ENCODE measurements at places on chromosomes 6 and 20.

- DNase-seq = no peak
These were observed 370.0 kb upstream of the CNR1 start for GRCh38 chr6:88536071-88536625.

- no peak for DNase-seq
These were observed 2.6 kb downstream of the MICA start for GRCh38 chr6:31405996-31406395.

DNA sequence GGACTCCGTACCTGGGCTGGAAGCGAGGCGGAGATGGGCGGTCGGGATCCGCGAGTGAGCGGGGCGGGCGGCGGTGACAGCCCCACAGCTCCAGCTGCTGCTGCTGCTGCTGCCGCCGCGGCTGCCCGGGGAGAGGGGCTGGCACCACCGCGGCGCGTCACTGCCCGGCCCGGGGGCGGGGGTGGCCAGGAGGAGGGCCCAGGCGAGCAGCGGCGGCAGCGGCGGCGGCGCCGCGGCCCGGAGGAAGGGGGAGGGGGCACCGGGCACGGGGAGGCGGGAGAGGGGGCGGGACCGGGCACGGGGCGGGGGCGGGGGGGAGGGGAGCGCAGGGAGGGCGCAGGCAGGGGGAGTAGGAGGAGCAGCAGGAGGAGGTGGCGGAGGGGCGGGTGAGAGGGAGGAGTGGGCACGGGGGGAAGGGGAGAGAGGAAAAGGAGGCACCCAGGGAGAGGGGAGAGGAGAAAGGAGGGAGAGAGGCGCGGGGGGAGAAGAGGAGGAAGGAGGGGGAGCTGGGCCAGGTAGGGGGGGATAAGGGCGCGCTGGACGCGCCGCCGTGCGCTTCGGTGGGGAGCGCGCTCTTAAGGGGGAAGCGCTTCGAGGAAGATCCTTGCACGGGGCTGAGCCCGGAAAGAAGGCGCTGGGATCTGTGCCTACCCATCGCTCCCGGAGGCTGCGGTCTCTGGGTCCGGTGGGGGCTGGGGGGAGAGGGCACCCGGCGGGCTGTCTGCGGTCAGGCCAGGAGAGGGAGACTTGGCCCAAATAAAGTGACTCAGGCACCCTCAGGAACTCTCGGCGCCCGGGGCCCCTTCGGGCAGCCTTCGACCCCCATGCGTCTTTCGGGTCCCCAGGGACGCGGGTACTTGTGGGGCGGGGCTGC is 101.5 kb downstream of the NOL4L start:
- peak; percentile 59 for DNase-seq

DNA sequence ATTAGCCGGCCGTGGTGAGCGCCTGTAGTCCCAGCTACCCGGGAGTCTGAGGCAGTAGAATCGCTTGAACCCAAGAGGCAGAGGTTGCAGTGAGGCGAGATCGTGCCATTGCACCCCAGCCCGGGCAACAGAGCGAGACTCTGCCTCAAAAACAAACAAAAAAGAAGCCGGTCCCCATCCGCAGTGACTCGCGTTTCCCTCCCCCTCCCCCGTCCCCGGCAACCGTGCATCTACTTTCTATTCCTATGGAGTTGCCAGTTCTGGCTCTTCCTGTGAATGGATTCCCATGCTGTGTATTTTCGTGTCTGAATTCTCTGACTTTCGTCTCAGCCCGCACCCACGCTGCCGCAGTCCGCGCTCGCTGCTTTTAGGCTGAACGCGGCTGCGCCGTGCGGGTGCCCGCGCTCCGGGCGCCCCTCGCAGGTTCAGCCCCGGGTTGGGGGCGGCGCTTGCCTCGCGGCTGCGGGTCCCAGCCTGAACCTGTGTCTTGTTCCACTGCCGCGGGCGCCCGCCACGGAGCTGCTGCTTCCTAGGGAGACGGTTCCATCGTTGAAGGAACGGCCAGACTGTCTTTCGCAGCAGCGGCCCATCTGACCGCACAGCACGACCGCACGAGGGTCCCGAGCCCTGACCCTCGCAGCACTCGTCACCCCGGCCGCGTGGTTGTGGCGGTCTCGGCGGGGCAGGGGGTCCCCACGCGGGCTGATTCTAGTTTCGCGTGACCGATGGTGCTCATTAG is 1.1 kb upstream of the MRGBP start:
- no peak for DNase-seq

DNA sequence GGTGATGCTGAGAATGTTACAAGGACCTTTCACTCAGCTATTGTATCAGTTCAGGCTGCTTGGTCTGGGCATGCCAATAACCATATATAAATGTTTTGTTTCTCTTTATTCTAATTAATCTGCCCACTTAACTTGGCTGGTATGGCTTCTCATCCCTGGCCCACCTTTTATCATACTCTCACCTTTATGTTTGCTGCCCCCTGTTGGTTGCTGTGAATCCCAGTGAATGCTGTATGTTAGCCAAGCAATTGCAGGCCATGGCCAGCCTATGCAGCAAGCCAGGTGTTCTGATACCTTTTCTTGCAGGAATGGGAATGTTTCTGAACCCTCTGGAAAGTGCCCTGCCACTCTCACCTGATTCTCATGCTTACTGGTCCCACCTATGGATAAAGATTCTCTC is 54.6 kb downstream of the PCSK2 start:
- DNase-seq = peak; percentile 3

- peak; percentile 83 for DNase-seq
These were observed 899.3 kb upstream of the MAP3K7 start for GRCh38 chr6:91486200-91486599.

GRCh38 chr6:39137245-39137644 is 22.3 kb upstream of the SAYSD1 start:
- DNase-seq = peak; percentile 35

DNA sequence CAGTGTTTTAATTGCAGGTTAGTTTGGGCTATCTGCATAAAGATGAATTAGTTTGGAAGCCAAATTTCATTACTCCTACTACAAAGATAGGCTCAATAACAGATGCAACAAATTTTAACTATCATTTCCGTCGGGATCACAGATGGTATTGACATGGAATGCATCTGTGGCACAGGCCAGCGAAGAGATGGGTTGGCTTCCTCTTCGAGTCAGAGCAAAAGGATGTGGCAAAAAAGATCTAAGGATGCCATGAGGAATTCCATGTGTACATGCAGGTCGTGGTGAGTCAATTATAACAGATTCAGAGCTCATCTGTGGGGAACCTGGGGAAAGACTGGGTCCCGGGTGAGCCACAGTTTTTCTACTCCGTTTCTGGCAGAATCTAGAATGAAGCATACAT is 83.0 kb upstream of the CITED2 start:
- DNase-seq = no peak

DNA sequence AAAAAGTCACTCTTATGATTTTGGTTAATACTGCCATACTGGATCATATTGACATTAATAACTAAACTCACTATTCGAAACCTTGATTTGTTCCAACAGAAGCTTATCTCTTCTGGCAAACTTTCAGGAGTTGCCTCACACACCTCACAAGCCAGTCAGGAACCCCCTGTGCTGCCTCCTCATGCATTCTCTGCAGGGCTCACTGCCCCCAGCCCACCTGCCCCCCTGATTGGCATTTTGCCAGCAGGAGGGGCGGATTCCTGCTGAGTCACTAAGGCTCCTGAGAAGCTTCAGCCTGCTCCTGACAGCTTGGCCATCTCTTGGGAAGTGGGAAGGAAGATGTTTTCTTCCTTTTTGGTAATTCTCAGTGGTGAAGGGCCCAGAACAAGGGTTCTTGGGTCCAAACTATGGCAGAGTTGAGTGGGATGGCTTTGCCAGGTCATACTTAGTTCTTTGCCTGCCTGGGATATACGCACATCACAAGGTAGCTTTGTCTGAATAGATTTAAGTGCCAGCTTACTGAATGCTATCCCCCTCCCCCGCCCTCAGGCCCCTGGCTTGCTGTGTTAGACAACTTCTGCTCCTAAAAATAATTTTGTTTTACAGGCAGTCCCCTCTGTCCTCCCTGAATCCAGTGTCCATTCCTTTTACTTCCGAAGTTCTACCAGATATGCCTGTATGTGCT is 31.4 kb downstream of the SLC35F1 start:
- no peak for DNase-seq

DNA sequence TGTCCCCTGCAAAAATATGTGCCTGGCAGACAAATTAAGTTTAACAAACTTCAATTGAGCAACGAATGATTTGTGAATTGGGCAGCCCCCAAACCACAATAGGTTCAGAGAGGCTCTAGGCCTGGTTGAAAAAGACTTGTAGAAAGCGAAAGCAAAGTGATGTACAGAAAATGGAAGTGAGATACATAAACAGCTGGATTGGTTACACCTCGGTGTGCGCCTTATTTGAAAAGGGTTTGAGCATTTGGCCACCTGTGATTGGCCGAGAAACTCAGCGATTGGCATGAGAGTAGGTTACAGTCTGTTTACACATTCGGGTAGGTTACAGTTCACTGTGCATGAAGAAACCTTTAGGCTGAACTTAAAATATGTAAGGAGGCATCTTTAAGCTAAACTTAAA is 136.9 kb downstream of the CD83 start:
- DNase-seq = no peak

DNA sequence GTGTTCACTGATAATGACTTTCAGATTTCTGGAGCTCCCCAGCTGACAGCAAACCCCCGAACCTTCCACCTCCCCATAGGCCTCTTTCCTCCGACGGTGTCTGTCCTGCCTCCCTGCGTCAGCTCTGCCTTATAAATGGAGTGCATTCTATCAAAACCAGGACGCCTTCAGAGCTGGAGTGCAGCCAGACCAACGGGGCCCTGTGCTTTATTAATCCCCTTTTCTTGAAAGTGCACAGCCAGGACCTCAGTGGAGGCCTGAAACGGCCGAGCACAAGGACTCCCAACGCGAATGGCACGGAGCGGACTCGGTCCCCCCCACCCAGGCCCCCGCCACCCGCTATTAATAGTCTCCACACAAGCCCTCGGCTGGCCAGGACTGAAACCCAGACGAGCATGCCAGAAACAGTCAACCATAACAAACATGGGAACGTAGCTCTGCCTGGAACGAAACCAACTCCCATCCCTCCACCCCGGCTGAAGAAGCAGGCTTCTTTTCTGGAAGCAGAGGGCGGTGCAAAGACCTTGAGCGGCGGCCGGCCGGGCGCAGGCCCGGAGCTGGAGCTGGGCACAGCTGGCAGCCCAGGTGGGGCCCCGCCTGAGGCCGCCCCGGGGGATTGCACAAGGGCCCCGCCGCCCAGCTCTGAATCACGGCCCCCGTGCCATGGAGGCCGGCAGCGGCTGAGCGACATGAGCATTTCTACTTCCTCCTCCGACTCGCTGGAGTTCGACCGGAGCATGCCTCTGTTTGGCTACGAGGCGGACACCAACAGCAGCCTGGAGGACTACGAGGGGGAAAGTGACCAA is 42.3 kb upstream of the NAA20 start:
- DNase-seq = peak; percentile 94

DNA sequence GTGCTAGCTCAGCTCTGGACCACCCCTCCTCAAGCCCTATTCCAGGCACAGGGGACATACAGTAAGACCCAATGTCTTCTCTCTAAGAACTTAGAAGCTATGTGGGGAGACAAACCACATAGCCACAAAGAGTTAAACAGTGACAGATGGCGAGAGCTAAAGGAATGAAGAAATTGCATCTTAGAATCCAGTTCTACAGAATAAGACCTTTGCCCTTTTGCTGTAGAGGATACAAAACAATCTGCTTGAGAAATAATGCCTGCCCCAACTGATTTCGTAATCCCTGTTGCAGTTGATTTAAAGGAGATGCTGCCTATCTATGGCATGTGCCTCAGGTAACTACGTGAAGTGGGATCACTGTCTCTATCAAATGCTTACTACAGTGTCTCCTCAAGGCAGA is 31.2 kb downstream of the TNFRSF21 start:
- DNase-seq = peak; percentile 92

DNA sequence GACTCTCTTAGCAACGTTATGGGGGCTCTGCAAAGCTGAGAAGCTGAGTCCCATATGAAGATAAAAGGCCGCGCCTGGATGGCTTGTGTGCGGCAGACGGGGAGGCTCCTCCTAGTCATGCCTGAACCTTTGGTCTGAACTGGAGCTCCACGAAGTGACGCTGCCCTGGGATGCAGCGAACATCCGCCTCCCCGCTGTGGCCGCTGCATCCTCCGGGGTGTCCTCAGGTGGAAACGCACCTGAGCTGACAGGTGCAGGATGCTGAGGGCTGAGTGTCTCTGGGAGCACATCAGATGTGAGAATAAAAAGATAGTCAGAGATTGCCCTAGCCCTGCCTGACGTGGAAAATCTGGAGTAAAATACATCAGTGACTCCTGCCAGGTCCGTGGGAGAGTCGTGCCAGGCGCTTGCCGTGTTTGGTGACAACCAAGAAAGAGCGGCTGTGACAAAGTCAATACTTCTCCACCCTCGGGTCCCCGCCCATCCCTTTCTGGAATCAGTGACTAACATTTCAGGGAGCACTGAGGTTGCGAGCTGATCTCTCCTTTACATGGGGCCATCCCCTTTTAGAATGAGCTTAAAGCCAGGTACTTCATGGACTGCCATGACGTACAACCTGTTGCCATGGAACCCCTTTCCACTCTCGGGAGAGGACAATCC is 162.8 kb upstream of the AFDN start:
- DNase-seq = no peak

DNA sequence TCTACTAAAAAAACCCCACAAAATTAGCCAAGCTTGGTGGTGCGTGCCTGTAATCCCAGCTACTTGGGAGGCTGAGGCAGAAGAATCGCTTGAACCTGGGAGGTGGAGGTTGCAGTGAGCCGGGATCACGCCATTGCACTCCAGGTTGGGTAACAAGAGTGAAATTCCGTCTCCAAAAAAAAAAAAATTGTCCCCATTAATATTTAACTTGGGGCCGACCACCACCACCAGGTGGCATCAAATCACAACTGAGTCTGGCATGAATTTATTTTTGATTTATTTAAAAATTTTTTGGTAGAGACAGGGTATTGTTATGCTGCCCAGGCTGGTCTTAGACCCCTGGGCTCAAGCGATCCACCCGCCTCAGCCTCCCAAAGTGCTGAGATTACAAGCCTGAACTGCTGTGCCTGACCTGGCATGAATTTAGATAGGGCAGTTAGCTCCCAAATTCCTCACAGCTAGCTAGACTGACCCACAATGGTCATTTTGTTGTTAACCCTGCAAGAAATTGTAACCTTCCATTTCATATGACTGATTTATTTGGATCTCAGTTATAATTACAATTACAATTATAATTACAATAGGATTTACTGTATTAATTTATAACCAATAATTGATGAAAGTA is 17.1 kb upstream of the BEND3 start:
- DNase-seq = no peak

- DNase-seq = peak; percentile 62
These were observed 129.9 kb downstream of the EYA2 start for GRCh38 chr20:47024461-47024937.

GRCh38 chr6:56951049-56951831 is 3.7 kb upstream of the BEND6 start:
- DNase-seq = peak; percentile 9

- no peak for DNase-seq
These were observed 535.9 kb downstream of the FRK start for GRCh38 chr6:115524821-115525220.

Measured in renal cortical epithelial cell (primary cell).